ENCODE measurements at places on chromosomes 7 and 10.

GRCh38 chr7:136509466-136509865, 359.0 kb upstream of the CHRM2 start:
- DNase-seq = no peak

GRCh38 chr10:117175901-117176534, 21.3 kb upstream of the KCNK18 start:
- DNase-seq = peak; percentile 69

GRCh38 chr10:44335330-44336021, 49.4 kb downstream of the CXCL12 start:
- no peak for DNase-seq

DNA sequence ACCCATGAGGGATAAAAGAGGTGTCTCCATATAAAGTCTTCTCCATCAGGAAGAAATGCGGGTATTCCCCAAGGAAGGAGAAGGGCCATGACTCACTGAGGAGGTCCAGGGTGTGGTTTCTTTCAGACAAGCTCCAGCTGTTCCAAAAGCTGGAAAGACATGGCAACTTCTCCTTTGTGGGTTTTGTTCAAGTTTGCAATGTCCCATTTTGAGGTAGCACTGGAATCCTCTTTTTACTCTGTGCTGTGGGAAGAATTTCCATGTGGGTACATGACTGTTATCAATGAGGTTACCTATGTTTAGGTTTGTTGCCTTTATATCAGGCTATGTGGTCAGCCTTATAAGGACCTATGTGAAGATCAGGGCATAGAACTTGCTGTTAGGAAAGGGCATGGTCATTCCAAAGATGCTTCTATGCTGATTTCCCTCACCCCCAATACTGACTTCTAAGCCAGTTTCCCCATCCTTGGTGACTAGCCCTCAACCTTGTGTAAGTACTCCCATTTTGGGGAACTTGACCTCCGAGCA, 697.5 kb downstream of the INHBA start:
- DNase-seq = no peak

DNA sequence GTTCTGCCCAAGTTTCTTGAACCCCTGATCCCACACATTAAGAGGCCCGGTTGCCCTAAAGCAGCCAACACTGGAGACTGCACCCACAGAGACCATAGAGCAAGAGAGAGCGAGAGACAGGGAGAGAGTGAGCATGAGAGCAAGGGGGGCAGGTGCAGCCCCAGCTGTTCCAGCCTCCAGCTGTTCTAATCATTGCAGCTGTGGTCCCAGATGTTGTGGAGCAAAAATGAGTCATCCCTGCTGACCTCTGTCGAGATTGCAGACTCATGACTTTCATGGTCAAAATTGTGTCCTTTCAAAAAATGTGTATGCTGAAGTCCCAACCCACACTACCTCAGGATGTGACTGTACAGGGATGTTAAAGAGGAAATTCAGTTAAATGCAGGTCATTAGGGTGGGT, 143.9 kb upstream of the FRMD4A start:
- DNase-seq = no peak

- DNase-seq = no peak
These were observed 763.7 kb upstream of the PHF14 start for GRCh38 chr7:10210000-10210399.

- no peak for DNase-seq
These were observed 261.9 kb downstream of the MAD1L1 start for GRCh38 chr7:1970895-1971294.

GRCh38 chr7:138097064-138097741, 20.9 kb downstream of the AKR1D1 start:
- no peak for DNase-seq

DNA sequence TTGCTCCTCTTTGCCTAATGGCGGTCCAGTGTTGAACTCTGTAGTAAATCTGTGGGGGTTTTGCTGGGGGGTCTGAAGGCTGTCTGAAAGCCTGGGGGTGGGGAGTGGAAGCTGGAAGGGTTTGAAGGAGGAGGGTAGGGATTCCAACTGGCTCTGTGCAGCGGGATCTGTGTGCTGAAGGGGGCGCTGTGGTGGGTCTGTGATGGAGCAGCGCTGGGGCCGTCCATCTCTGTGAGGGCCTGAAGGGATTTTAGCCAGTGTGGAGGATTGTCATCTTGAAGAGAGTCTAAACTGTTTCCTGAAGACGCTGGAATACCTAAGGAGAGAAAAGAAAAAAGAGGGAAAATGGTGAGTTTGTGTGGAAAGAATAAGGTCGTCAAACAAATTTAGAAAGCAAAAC, 129.2 kb downstream of the STRA8 start:
- DNase-seq = no peak

DNA sequence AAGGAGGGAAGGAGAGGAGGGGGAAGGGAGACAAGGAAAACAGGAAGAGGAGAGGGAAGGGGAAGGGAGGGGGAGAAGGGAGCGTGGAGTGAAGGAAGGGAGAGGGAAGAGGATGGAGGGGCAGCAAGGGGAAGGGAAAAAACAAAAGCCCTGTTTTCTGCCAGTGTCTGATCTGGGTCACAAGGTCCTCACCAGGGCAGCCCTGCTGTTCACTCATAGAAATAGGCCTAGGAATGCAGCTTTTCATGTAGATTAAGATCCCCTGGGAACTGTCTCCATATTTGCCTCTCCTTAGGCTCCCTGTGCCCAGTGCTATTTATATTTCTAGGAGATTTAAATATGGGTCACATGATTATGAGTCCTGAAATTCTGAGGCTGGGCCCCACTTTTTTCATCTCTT, 790.7 kb downstream of the TNS3 start:
- no peak for DNase-seq

DNA sequence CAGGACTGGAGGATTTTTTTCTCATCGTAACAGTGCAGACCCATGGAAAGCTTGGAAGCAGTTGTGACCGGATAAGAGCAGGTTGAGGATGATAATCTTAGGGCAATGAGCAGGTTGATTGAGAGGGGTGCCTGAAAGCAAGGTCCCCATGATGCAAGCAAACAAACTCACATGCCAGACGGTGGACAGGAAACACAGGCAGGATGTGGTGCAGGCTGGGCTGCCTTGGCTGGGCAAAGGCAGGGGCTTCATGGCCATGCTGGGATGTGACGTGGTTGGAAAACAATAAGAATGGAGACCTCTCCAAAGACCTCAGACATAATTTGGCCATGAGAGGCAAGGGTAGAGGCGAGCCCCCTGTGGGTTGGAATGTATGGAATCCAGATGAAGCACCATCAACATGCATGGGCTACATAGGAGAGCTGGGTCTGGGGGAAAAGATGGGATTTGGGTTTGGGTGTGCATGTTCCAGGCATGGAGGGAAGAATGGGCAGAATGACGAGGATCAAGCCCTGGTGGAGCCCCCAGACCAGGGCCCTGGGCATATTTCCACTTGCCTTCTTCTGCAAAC, 58.3 kb downstream of the IKZF1 start:
- no peak for DNase-seq

GRCh38 chr10:111177379-111177778, 100.5 kb downstream of the ADRA2A start:
- DNase-seq = no peak

GRCh38 chr7:6479067-6479466, 31.3 kb upstream of the DAGLB start:
- no peak for DNase-seq

DNA sequence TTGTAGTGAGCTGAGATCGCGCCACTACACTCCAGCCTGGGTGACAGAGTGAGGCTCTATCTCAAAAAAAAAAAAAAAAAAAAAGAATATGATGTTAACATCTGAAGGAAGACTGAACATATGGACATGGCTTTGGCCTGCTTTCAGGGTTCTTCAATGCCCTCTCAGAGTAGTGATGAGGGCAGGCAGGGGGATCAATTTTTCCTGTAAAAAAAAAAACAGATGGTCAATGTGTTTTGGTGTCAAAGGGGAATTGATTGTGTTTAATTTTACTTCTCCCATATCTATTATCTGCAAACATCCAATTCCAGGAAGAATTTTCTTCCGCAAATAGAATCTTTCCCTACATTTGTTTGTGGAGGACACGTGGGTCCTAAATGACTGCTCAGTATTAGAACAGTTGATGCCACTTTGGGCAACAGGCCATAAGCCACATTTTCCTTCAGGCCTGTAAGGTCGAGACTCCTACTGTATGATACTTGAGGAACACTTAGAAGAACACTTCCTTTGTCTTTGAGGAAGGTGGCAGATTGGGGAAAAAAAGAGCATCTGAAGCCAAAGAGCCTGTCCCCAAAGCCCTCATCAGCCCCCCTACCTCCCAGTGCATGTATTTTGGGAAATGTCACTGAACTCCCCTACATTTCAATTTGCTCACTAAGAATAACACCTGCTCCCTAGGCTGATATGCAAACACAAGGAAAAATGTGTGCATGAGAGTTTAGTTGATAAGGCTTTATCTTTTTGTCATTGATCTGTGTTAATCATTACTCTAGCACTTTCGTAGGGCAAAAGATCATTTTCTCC, 28.3 kb downstream of the MGAM2 start:
- DNase-seq = no peak

DNA sequence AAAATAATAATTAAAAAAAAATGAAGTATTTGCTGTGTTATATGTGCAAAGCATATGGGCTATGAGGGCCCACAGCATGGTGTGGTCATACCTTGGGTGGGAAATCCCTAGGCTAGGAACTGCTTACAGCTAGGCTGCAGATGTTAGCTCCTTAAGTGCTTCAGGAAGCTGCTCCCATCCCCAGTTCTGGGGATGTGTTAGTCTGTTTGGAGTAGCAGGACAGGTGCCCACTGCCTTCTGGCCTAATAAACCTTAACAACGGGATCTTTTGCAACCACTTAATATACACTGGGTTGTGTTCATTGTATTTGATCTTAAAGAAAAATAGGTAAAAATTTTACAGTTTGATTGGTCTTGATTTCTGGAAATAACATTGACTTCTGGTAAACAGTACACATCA, 46.3 kb downstream of the HK1 start:
- DNase-seq = no peak

DNA sequence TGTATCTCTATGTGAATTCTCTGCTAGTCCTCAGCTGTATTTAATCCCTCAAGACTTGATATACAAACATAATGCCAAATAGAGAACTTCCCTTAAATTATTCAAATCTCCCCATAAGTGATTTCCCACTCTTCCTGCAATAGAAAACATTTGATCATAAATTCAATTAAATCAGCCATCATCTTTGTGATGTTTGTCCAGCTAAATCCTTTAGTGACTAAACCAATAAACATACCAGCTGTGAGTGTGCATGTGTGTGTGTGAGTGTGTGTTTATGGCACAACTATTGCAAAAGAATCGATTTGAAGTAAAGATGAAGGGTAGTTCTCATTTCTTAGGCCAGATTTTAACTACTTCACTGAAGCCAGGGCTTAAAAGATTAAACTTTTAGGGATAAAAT, 175.5 kb upstream of the FZD1 start:
- DNase-seq = no peak

DNA sequence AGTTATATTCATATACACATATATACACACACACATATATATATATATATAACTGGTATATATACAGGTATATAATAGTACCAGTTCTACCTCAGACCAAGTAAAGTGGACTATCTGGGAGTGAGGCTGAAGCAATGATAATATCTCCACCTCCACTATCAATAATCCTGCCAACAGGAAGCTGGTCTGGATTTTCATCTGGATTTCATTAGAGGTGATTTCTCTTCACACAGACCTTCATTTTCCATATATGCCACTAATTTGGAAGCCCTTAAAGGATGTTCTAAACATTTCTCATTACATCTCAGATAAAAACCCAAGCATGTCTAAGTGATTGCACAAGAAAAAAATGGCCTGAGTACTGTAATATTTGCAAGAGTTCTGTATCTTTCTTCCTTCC, 1.7 kb upstream of the SLC35B4 start:
- DNase-seq = no peak

- DNase-seq = no peak
These were observed 148.8 kb downstream of the CHCHD3 start for GRCh38 chr7:132933072-132933458.

DNA sequence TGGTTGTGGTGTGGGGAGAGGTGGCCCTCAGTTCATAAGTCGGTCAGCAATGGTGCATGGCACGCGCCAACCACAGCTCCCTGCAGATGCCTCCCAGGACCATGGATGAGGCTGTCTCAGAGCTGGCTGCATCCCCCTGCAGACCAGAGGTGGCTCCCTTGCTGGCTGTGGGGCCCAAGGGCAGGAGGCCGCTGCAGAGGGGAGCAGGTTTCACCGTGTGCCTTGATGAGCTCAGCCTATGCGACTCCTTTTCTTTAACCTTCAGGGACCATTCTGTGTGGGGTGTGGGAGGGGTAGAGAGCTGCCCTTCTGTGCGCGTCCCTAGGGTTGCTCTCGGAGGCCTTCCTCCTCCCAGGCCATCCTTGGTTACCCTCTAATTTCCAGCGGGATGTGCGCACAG, 152.4 kb downstream of the ACTR3B start:
- no peak for DNase-seq

DNA sequence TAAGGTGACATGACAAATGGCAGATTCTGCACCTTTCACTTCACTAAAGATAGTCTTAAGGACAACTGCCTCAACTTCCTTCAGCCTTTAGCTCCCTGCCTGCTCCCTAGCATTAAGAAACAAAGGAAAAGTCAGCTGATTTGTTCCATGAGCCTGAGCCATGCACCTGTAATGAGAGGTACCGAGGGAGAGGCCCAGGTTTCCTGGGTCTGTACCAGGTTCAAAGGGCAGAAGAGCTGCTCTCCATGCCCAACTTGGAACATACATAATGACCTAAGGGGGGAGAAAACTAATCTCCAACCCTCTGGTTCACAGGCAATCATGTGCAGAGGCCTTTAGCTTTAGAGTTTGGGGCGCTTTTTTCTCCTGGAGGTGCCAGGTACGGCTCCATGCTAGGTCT, 111.2 kb downstream of the JAZF1 start:
- DNase-seq = no peak

DNA sequence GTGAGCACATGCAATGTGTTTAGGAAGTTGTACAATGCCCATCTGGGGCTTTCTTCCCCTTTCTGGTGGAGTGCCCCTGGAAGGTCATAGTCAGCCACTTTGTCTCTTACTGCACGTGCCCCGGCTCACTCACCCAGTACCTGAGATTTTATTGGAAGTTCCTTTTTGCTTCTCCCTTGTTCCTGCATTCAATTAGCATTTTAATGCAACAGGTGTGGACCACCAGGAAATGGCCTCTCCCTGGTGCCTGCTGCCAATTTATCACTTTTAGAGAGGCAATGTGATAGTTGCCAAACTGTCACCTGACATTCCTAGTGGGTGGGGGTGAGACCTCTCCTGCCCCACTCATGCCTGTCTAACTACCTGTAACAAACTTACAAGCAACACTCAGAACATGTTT, 293.4 kb upstream of the DKK1 start:
- no peak for DNase-seq

- DNase-seq = no peak
These were observed 874 bp upstream of the RBP3 start for GRCh38 chr10:47347303-47347675.

DNA sequence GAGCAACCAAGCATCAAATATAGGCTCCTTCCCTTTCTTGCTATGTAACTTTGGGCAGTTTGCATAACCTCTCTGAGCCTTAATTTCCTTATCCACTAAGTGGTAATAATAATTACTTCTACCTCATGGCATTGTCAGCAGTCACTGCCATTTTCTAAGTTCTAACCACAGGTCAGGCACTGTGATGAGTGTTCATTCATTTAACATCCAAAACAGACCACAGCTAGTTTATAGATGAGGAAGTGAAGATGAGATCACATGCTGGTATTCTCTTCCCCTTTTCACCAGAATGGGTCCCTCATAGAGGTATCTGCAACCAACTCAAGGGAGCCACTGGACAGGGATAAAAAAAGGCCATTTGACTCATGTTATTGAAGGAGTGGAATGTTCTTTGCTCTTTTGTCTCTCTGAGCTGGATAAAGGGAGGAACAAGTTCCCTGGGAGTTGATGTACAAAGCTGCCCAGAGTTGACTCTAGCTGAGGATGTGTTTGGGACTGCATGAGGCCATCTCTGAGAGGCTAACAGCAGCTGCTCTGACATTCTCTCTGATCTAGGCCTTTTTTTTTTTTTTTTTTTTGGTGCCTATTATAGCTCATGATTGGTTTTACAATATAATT, 65.0 kb downstream of the DNAJC12 start:
- DNase-seq = no peak

Measured in naive thymus-derived CD8-positive, alpha-beta T cell (primary cell).